ENCODE measurements at places on chromosomes 2 and 18. TPM values are rescaled to one million over a fixed set of nuclear protein-coding genes. Genes with fewer than 3 reads are reported as not detected.

TANC1 gene
- total RNA-seq = 2.3 TPM

DNA sequence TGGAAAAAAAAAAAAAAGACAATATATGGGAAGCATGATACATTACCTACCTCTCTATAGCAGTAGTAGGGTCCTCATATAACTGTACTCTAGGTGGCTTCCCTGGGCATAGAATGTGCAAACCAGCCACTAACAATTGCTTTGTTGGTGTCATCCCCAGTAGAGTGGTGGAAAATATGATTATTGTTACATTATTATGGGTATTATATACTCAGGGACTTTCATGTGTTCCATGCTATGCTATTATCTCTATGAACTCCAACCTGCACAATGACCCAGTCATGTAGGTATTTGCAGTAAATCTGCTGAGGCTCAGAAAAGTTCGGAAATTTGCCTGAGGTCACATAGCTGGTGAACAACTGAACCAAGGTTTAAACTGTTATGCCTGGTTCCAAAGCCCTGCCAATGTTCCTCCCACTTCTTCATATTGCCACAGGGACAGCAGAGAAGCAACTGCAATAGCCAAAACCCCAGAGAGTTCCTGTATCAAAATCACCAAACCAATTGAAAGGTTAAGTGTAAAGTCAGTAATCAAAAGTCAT lies 52.6 kb upstream of the MAP4K4 start:
- no peak overlapping the region for H3K27ac ChIP-seq
- H3K4me3 ChIP-seq = no peak overlapping the region
- H3K36me3 ChIP-seq = no peaks in the 10 kb centered on the region
- peaks cover 9% of the 10 kb centered on the region for H3K4me1 ChIP-seq

DNA sequence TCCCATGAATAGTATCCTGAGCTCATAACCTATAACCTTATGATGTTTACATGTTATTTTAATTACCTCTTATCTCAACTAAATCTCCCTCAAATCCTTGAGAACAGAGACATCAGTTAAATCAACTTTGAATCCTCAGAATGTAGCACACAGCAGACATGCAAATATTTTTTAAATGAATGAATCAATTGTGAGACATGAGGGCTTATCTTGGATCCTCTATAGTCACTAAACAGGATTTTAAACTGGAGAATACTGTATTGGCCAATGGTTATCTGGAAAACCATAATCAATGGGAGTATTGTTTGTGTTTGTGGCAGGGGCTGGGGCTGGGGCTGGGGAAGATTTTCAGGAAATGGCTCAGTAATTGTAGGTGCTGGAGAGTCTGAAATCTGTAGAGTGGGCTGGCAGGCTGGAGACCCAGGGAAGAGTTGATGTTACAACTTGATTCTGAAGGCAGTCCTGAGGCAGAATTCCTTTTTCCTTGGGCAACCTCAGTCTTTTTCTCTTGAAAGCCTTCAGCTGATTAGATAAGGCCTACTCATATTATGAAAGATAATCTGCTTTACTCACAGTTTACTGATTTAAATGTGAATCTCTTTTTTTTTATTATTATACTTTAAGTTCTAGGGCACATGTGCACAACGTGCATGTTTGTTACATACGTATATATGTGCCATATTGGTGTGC lies 106.3 kb downstream of the NCOA1 start:
- H3K4me1 ChIP-seq = peaks cover 2% of the 10 kb centered on the region
- H3K27me3 ChIP-seq = no peaks in the 10 kb centered on the region
- no peak for DNase-seq
- H3K4me3 ChIP-seq = no peak overlapping the region

BOLL gene
- total RNA-seq = 0.12 TPM

- H3K4me3 ChIP-seq = no peak overlapping the region
- no peaks in the 10 kb centered on the region for H3K4me1 ChIP-seq
- H3K27me3 ChIP-seq = no peaks in the 10 kb centered on the region
- H3K36me3 ChIP-seq = no peaks in the 10 kb centered on the region
- no peak for DNase-seq
- H3K27ac ChIP-seq = no peak overlapping the region
Observed at GRCh38 chr2:212195626-212196025, 343.0 kb downstream of the ERBB4 start.

- H3K27me3 ChIP-seq = peaks cover 2% of the 10 kb centered on the region
- H3K36me3 ChIP-seq = no peaks in the 10 kb centered on the region
- H3K4me1 ChIP-seq = peaks cover 4% of the 10 kb centered on the region
- no peak for DNase-seq
- H3K4me3 ChIP-seq = no peak overlapping the region
Observed at GRCh38 chr2:16262526-16263178, 322.3 kb downstream of the MYCN start.

VWC2L gene
- total RNA-seq = not detected
